HepG2 (cell line): ENCODE measurements at places on chromosomes 11 and 22. TPM values are rescaled to one million over a fixed set of nuclear protein-coding genes. Genes with fewer than 3 reads are reported as not detected.

CNIH2 gene
- total RNA-seq = 0.18 and 0.60 TPM in 2 replicates

APLNR gene
- total RNA-seq = not detected in 2 replicates

MRGPRX4 gene
- total RNA-seq = 0.18 and 0.36 TPM in 2 replicates

C11orf42 gene
- not detected in 2 replicates for total RNA-seq

ACRV1 gene
- total RNA-seq = not detected in 2 replicates

OR5T2 gene
- total RNA-seq = not detected in 2 replicates

RPS13 gene
- 1,542 and 1,735 TPM in 2 replicates for total RNA-seq

PATE4 gene
- not detected in 2 replicates for total RNA-seq

BARX2 gene
- not detected in 2 replicates for total RNA-seq

TMPRSS13 gene
- not detected in 2 replicates for total RNA-seq

BEST1 gene
- total RNA-seq = 0.09 TPM in 1 of 2 replicates, not detected in the other

BTG4 gene
- not detected in 2 replicates for total RNA-seq

LRRC74B gene
- total RNA-seq = not detected in 2 replicates

HMGXB4 gene
- 13.9 and 14.4 TPM in 2 replicates for total RNA-seq

NAALADL1 gene
- 3.4 and 9.3 TPM in 2 replicates for total RNA-seq

GRAP2 gene
- not detected in 2 replicates for total RNA-seq

GGTLC2 gene
- not detected in 2 replicates for total RNA-seq

APOBEC3F gene
- total RNA-seq = 2.9 and 3.8 TPM in 2 replicates

BIK gene
- total RNA-seq = 0.66 and 0.80 TPM in 2 replicates

PRODH gene
- total RNA-seq = 0.29 TPM in 1 of 2 replicates, not detected in the other

ALX4 gene
- total RNA-seq = not detected in 2 replicates

CCDC87 gene
- 0.17 and 0.42 TPM in 2 replicates for total RNA-seq

JAML gene
- total RNA-seq = 3.3 and 3.8 TPM in 2 replicates

NLRP10 gene
- not detected in 2 replicates for total RNA-seq

OR10A2 gene
- total RNA-seq = not detected in 2 replicates

RAB39A gene
- not detected in 2 replicates for total RNA-seq

OR51B2 gene
- total RNA-seq = not detected in 2 replicates

OR5D18 gene
- not detected in 2 replicates for total RNA-seq

PLEKHB1 gene
- total RNA-seq = 68.0 and 71.7 TPM in 2 replicates

SLC17A6 gene
- not detected in 2 replicates for total RNA-seq

GDPD4 gene
- not detected in 2 replicates for total RNA-seq

VPREB3 gene
- total RNA-seq = not detected in 2 replicates

ZNF280A gene
- total RNA-seq = 2.9 and 4.4 TPM in 2 replicates

MIAT gene
- 0.04 TPM in 1 of 2 replicates, not detected in the other for total RNA-seq

AQP11 gene
- total RNA-seq = 8.5 and 15.3 TPM in 2 replicates

SHANK2 gene
- 10.2 and 10.5 TPM in 2 replicates for total RNA-seq

TSSK2 gene
- not detected in 2 replicates for total RNA-seq

SYT12 gene
- 0.02 TPM in 1 of 2 replicates, not detected in the other for total RNA-seq

NEU3 gene
- total RNA-seq = 14.5 and 15.3 TPM in 2 replicates

VSTM5 gene
- not detected in 2 replicates for total RNA-seq

SPA17 gene
- 8.4 and 12.7 TPM in 2 replicates for total RNA-seq

DBX1 gene
- not detected in 2 replicates for total RNA-seq

RASD2 gene
- not detected in 2 replicates for total RNA-seq

SLC37A2 gene
- 1.8 and 4.6 TPM in 2 replicates for total RNA-seq

HBG1 gene
- total RNA-seq = not detected in 2 replicates

CCDC89 gene
- total RNA-seq = 0.38 and 0.60 TPM in 2 replicates

MS4A6E gene
- not detected in 2 replicates for total RNA-seq

NECTIN1 gene
- total RNA-seq = 4.1 and 7.3 TPM in 2 replicates

TRIM34 gene
- total RNA-seq = 0.42 and 0.72 TPM in 2 replicates

SNX32 gene
- 0.09 TPM in 1 of 2 replicates, not detected in the other for total RNA-seq

NDUFS3 gene
- 151 and 177 TPM in 2 replicates for total RNA-seq
